ENCODE measurements at places on chromosomes 2 and 18.

- H3K4me3 ChIP-seq = no peak overlapping the region
- H3K27ac ChIP-seq = no peak overlapping the region
- H3K36me3 ChIP-seq = no peaks in the 10 kb centered on the region
- H3K27me3 ChIP-seq = no peaks in the 10 kb centered on the region
- no peak for DNase-seq
Measured at GRCh38 chr2:204901591-204901990, 356.3 kb downstream of the PARD3B start.

DNA sequence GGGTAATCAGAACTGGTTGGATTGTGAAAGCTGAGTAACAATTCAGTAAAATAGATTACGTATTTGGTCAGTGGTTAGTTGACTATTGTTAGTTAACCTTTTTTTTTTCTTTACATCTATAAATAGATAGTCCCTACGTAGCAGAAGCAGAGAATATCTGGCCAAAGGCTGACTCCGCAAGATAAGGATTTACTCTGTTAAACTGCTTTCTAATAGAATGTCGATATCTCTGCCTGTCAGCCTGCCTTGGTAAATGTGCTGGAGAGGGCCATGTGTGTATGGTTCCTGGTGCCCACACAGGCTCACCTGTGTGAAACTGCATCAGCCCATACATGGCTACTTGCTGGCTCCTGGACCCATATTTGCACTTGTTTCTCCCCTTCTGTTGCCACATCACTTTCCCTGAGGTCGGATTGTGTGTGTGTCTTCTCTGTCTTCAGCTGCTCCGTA lies 94.4 kb downstream of the CRIM1 start:
- H3K4me3 ChIP-seq = no peak overlapping the region
- no peak for DNase-seq
- H3K27me3 ChIP-seq = no peaks in the 10 kb centered on the region
- no peak overlapping the region for H3K27ac ChIP-seq

- H3K4me3 ChIP-seq = no peak overlapping the region
- no peaks in the 10 kb centered on the region for H3K27me3 ChIP-seq
- no peak for DNase-seq
- no peaks in the 10 kb centered on the region for H3K36me3 ChIP-seq
- H3K4me1 ChIP-seq = no peaks in the 10 kb centered on the region
Measured at GRCh38 chr2:213216461-213216860, 65.0 kb upstream of the IKZF2 start.

DNA sequence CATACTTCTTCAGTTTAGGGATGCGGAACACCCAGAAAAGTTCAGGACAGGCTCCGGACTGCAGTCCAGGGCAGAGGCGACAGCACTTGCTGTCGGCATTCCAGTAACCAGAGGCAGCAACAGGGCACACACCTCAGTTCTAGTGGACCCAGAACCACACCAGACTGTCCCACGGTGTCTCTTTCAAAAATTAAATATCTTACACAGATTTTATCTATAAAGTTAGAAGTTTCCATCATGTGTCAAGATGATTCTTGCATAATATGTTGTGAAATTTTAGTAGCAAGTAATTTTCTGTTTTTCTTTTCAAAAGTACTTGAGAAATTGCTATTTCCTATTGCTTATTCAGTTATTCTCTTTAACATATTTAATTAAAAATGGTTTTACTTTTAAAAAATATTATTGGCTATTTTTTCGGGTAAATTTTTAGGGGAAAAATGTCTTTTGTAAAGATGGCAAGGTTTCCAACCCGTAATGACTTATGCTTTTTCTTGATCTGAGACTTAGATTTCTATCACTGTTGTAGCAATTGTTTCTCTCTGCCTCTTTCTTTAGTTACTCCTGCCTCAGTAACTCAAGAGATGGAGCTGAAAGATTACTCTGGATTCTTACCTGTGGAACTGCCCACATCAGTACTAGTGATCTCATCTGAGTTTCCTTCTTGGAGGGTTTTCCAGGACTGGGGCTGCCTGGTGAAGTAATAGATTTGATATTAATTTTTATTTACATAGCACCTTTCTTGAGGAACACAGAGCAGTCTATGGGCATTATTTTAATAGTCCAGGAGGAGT lies 182.7 kb downstream of the LTBP1 start:
- no peaks in the 10 kb centered on the region for H3K4me1 ChIP-seq
- H3K27ac ChIP-seq = no peak overlapping the region
- no peak overlapping the region for H3K4me3 ChIP-seq
- DNase-seq = no peak
- H3K36me3 ChIP-seq = no peaks in the 10 kb centered on the region

- no peaks in the 10 kb centered on the region for H3K27me3 ChIP-seq
- H3K27ac ChIP-seq = no peak overlapping the region
- H3K4me1 ChIP-seq = peaks cover 41% of the 10 kb centered on the region
- peaks cover 4% of the 10 kb centered on the region for H3K36me3 ChIP-seq
Measured at GRCh38 chr2:233416706-233417105, 62.4 kb downstream of the DGKD start.

All from T-cell (primary cell).